NCI-H69 (cell line): ENCODE measurements at places on chromosomes 2 and 18.

DNA sequence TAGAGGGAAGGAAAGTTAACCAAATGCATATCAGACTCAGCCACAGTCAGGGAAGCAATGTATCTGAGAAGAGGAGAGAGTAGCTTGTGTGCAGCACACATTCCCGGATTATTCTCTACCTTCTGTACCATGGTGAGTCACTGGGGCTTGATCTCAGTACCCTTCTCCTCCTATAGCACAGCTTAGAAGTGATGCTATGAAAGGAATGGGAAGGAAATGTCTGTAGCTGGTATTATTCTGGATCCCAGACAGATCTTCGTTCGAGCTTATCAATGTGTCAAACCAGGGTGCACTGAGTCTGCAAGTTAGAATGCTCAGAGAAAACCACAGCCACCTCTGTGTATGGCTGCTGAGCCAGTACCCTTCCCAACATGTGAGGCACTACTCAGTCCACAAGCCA, 88.0 kb upstream of the NFU1 start:
- DNase-seq, result no peak

DNA sequence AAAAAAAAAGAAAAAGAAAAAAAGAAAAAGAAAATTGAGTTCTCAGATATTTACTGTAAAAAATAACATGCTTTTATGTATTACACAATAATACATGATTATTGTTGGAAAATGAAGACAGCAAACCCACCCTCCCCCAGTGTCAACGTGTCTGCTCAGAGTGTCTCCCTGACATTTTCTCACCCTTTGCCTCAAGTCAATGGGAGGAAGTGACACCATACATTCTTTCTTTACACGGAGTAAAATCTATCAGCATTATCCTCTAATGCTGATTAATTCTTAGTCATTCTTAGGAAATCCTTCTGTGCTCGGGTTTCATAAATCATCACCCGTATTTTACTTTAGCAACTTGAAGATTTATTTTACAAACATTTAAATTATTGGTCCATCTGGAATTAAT, 32.0 kb downstream of the CTAGE1 start:
- no peak for DNase-seq

DNA sequence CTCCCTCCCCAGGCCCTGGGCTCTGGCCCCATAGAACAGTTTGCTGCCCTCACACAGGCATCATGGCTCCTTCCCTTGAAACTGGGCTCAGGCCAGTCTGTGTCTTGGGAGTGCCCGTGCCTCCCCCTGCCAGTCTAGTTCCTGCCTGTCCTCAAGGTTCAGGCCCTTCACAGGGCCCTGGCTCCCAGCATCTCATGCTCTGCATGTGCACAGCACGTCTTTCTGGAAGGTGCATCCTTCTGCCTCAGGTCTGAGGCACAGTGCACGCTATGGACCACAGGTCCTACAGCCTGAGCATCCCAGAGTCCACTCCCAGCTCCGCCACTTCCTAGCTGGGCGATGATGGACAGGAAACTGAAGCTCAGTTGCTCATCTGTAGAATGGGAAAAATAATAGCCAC, 35.6 kb upstream of the FOSL2 start:
- DNase-seq, result no peak

- no peak for DNase-seq
Observed at GRCh38 chr2:123687064-123687463, 338.0 kb upstream of the CNTNAP5 start.

- DNase-seq, result no peak
Observed at GRCh38 chr2:241209271-241209670, 20.8 kb downstream of the ANO7 start.

GRCh38 chr2:18436503-18437005, 123.9 kb downstream of the RDH14 start:
- DNase-seq, result no peak

DNA sequence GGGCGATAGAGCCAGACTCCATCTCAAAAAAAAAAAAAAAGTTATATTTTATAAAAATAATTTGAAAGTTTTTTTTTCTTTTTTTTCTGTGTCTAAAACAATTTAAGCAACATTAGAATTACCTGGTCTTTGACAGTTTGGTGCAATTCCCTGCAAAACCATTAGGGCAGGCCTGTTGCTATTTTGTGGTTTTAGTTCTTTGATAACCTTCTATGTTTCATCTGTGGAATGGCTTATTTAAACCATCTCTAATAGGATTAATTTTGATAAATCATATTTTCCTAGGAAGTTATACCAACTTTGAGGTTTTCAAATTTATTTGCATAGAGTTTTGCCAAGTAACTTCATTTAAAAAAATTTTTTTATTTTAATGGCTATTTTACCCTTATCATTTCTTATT, 141.2 kb upstream of the TWIST2 start:
- no peak for DNase-seq

DNA sequence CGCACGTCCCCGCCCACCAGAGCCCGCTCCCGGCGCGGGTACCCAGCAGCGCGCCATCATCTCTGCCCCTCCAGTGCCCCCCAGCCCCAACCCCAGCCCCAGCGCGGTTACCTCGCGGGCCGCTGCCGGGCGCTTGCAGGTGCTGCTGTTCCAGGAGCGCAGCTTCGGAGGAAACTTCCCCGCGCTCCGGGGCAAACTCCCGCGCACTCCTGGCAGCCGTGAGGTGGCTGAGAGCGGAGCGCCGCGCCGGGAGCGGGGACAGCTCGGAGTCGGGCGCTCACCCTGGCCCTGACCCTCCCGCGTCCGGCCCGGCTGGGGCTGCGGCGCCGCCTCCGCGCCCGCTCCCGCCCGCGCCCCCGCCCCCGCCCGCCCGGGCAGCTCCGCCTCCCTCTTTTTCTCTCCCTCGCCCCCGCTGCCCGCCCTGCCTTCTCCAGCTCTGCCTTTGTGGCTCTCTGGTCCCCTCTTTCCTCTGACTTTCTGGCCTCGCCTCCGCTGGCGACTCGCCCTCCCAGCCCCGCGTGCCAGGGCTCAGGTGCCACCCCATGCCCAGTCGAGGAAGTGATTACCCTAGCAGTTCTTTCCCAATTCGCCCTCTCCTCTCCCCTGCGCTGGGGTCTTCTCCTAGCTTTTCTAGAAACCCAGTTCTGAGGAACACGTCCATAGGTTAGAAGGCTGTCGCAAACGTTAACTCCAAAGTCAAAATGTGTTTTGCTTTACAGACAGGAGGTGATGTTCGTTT, at the start of gene CHST9:
Gene CHST9, minus strand, starts transcription at position 284 of the 739 bp plus-strand sequence. CDS start 42,499 bp downstream, outside the sequence.
- DNase-seq, result peak; percentile 94

- DNase-seq, result no peak
Observed at GRCh38 chr2:163039266-163039665, 200.7 kb upstream of the KCNH7 start.

- peak; percentile 10 for DNase-seq
Observed at GRCh38 chr2:201900362-201900761, 94.0 kb downstream of the CDK15 start.

- DNase-seq, result no peak
Observed at GRCh38 chr2:223936862-223937326, 8.2 kb downstream of the WDFY1 start.

DNA sequence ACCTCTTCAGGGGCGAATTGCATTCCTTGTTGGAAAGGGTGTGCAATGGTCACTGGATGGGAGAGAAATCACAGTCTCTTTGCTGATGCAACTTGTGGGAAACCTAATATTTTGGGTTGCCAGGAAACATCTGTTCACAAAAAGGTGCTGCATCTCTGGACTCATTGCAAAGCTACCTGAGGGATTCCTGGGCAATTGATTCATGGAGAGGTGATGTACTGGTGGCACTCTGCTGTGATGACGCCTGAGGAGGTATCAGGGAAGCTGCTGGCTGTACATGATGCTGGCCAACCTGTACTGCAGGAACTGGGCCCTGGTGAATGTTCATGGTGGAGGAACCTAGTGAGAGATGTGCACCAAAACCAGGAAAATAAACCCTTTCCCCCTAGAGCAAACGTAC, 516.0 kb upstream of the SPHKAP start:
- no peak for DNase-seq

GRCh38 chr2:186542002-186542401, 47.9 kb upstream of the ITGAV start:
- DNase-seq, result no peak

DNA sequence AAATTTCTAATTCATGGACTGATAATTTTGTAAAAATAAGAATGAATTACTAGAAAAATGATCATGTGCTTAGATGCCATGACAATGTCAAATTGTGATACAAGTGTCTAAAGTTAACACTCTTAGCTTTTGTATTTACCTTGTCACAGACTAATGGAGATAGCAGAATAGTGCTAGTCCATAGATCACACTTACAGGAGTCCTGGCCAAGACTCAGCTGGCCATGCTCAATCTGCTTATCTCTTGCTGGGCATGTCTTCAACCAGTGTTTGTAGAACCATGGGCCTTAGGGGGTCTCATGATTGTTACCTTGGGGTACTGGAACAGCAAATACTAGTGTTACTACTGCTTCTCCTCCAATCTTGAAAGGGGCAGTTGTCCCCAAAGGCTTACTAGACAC, 44.0 kb downstream of the TET3 start:
- DNase-seq, result no peak

DNA sequence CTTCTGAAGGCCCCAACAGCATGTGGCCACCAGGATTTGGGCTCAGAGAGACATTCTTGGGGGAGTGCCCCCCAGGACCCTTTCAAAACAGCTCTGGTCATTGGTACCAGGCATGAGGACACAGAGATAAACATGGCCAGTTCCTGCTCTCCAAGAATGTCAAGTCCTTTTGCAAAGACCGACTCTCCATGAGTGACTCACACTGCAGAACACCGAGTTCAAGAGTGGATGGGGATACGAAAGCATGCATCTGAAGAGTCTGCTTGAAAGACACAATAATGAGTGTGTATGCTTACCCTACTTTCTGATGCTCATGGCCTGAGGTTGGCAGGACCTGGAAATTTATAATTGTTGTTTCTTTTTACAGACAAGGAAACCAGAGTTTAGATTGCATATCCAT, 450.6 kb downstream of the TSN start:
- no peak for DNase-seq

GRCh38 chr18:77102259-77103040, 30.1 kb downstream of the MBP start:
- no peak for DNase-seq

DNA sequence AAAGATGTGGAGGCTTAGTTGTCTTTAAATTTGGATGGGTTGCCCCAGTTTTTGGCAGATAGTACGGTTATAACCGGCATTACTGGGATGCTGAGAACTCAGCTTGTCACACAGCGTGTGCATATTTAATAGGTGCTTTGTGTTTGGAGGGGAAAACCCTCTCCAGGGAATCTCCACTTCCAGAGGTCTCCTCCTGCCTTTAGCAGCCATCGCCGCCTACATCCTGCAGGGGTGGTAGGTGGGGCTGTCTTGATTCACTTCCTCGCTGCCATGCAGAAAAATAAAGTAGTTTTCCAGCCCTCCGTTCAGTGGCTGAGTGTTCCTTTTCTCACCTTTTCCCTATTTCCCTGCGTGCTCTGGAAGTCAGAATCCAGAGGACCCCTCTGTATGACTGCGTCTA, 76.4 kb downstream of the ITGB1BP1 start:
- DNase-seq, result no peak

DNA sequence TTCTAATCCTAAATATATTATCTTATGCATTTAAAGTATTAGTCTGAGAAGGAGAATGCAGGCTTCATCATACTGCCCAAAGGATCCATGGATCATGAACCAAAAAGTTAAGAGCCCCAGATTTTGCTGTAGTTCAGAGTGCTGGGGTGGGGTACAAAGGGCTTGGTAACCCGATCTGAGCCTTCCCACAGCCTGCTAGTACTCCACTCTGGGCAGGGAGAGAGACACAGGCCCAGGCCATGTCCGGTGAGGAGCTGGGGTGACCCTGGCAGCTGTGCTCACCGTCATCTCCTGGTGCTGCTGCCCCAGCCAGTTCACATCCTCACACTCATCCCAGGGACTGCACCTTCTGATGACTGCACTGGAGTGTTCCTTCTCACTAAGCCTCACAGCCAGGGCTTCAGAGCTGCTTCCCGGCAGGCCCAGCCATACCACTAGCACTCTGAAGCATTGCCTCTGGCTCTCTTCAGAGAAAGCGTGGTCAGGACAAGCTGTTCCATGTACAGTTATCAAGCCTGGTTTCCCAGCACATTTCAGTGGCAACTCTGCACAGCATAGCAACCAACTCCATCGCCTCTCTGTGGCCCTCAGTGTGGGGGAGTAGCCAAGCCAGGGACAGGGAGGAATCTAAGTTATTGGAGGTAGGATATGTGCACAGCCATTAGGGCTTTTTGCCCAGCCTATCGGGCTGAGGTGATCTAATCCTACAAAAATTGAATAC, 189.0 kb upstream of the CTAGE1 start:
- no peak for DNase-seq

- DNase-seq, result no peak
Observed at GRCh38 chr2:209762563-209762962, 9.1 kb upstream of the UNC80 start.

- DNase-seq, result no peak
Observed at GRCh38 chr2:116724550-116724949, 1089.9 kb upstream of the DDX18 start.

DNA sequence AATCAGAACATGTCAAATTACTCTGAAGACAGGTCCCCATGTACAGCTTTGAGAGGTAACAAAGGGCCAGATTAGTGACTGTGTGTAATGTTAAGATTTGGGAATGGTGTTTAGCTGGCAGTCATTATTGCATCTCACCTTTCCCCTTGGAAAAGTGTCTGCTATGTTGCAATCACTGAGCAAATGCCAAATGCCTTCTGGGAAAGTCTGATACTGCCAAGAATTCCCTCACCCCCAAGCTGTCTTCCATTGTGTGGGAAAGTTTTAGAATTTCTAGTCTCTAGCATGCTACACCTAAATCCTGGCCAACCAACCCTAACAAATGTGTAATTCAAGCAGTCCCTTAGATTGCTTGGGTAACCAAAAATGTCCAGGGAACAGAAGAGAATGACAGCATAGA, 13.6 kb upstream of the PELI1 start:
- DNase-seq, result no peak

- DNase-seq, result peak; percentile 51
Observed at GRCh38 chr18:35038881-35039491, 2.2 kb upstream of the MAPRE2 start.

- no peak for DNase-seq
Observed at GRCh38 chr2:106147159-106147558, 46.9 kb downstream of the UXS1 start.

GRCh38 chr2:158688721-158689120, 106.4 kb upstream of the DAPL1 start:
- no peak for DNase-seq

- DNase-seq, result no peak
Observed at GRCh38 chr2:681312-681711, 4.1 kb upstream of the TMEM18 start.

DNA sequence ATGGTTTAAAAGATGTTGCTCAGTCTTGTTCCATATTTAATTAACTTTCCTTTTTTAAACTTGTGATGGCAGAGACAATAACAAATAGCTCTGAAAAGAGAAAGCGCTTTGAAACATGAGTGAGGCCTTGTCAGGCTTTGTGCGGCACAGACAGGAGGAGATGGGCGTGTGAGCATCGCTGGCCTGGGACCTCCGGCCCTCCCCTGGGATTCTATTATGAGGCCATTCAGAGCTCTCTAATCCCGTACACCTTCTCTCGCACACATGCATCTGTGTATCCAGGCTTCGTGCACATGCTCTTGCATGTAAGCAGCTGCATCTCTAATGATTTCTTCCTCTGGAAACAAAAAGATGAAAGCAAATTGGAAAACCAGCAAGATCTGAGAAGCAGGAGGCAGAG, 313.7 kb downstream of the ZNF521 start:
- peak; percentile 98 for DNase-seq

- DNase-seq, result no peak
Observed at GRCh38 chr2:182504903-182505302, 78.1 kb upstream of the PDE1A start.
